ENCODE measurements at places on chromosomes 11 and 22. TPM values are rescaled to one million over a fixed set of nuclear protein-coding genes. Genes with fewer than 3 reads are reported as not detected.

Gene NXPE1
- not detected for total RNA-seq

Gene DNAJB13
- 0.07 TPM for total RNA-seq

Gene RTN4RL2
- 11.3 TPM for total RNA-seq

DNA sequence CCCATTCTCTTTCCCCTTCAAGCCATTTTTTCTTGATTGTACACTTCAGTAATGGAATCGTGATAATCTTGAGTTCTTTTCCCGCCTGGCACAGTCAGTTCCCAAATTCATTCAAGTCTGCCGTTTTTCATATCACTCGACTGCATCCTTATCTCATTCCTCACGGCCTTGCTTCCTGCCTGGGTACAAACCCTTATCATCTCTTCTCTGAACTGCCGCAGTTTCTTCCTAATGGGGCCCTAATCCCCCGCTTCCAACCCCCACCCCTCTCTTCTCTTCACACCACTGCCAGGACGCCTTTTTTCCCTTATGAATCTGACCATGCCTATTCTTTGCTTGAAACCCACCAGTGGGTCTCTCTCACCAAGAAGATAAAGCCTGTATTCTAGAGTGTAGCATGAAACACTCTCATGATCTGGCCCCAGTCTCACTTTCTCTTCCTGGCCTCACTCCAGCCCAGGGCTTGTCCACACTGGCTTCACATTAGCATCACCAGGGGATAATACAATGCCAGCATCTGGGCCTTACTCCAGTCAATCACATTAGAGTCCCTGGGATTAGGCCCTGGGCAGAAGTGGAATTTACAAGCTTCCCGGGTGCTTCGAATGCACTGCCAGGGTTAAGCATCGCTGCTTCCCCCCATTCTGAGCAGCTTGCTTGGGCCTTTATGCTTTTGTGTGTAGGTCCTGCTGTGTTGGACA, 102.1 kb downstream of the FBXO7 start:
- DNase-seq, result no peak

Gene SPECC1L
- total RNA-seq, result 27.4 TPM

GRCh38 chr11:114959953-114960505, 281.7 kb downstream of the NXPE2 start:
- DNase-seq, result no peak

DNA sequence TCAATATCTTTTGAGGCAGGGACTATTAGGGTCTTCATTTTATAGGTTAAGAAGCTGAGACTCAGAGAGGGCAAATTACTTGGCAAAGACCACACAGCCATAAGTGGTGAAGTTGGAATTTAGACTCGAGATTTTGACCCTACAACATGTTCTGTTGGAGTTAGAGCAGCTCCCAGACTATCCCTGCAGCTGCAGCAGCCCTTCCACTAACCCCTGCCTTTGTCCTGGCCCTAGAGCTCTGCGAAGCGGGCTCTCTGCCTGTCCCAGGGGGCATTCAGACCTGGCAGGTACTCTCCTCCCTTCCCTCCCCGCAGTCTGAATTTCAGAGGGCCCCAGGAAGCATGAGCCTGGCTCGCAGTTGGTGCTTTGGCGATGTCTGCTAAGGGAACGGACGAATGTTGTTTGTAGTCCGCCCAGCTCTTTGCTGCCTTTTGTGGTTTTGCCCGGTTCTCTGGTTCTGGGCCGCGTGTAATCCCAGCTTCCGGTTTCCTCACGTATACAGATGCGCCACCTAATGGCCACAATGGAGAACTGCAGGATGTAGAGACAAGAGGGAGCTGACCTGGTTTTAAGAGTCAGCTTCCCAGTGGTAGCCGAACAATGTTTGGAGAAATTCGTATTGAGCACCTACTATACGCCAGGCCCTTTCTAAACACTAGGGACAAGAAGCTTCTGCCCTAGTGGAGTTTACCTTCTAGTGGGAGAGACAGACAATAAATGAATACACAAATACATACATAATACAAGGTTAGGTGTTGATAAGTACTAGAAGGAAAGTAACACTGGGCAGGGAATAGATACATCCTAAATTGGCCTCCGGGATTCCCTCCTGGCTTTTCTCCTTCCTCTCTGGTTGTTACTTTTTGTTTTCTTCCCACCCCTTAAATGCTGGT, 125.2 kb downstream of the ST3GAL4 start:
- peak; percentile 79 for DNase-seq

DNA sequence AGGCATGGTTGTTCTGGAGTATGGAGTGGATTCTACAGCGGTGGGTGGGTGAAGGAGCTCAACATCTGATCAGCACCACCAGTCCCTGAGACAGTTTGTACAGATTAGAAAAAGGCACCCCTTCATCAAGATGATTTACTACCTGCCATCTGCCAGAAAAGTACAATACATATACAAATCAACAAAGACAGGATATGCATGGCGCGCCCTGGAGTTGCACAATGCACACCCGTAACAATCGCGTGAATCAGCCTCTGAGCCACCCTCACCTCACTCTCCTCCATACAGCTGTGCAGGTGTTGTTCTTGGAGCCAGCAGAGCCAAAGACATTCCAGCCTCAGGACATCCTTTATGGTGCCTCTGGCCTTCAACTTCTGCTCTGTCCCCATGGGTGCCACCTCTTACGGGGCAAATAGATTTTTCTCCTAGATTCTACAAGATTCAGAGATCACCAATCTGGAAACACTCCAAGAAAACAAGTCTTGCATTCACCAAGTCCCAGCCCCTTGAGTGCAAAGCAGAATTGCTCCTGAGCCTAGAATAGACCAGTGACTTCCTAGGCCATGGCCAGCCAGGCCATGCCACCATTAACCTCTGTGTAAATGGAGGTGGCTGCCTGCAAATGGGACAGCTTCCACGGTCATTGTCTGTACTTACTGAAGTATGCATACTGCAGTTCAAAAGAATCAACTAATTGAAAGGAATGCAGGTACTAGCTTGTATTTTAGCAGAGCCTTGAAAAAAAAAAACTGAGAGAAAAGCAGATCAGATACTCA, 490.9 kb downstream of the SOX6 start:
- DNase-seq, result peak; percentile 23

DNA sequence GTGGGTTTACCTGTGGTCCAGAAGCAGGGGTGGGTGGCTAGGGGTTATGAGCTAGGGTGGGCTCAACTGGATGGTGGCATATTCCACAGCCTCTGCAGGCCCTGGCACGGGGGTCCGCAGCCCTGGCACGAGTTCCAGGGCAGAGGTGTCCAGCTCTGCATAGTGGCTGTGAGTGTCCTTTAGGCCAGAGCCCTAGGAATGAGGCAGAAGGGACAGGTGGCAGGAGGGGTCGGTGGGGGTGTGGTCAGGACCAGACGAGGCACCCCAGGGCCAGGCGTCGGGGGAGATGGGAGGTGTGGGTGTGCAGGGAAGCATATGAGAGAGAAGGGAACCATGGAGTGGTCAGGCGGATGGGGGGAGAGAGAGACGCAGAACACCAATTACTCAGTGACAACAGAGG, 99.9 kb downstream of the NECTIN1 start:
- no peak for DNase-seq

GRCh38 chr22:19394274-19395050, 37.1 kb downstream of the HIRA start:
- DNase-seq, result no peak

Gene H19
- 0.21 TPM for total RNA-seq
